NCI-H510A (cell line): ENCODE measurements at places on chromosomes 11 and 22.

GRCh38 chr11:36222831-36223635 is 66.2 kb downstream of the COMMD9 start:
- DNase-seq: no peak

DNA sequence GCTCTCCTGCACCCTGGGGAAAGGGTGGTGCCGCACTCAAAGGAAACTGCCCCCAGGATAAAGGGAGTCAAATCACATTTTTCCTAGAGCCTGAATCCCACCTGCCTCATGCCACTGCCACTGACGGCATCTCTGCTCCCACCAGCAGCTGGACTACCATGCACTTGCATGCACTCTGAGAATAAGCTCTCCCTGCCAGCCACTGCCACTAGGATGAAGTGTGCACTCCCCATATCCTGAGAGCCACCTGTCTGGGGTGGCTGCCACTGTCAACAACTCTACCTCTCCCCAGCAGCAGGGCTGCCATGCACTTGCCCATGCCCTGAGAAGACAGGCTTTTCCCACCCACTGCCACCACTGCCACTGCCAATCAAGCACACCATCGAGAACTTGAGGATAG is 31.6 kb downstream of the MRGPRX4 start:
- DNase-seq: no peak

DNA sequence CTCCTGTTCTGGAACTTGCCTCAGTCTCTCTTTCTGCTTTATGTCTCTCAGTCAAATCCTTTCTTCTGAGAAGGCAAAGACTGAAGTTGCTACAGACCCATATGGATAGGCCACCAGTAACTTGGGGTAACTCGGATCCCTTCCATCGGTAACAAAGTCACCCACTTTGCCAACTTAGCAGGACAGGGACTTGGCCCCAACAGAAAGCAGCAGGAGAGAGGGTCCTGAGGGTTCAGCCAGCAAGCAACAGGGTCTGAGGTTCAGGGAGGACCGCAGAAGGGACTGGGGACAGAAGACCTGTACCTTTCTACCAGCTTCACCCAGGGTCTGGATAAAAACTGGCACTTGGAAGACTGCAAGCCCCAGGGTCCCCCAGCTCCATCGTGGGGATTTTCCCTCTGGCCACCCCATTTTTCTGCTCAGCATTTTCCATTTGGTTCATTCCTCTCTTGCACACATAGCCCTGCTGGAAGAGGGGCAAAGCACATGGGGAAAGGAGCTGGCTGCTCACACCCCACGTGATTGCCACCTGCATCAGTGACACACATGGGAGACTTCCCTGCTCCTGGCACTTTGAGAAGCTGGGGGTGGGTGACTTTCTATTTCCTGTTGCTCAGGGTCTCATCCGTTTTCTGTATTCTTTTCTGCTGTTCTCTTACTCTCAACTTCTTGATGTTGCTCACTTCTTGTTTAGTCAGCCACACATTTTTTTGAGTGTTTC is 34.6 kb upstream of the GNAZ start:
- no peak for DNase-seq

DNA sequence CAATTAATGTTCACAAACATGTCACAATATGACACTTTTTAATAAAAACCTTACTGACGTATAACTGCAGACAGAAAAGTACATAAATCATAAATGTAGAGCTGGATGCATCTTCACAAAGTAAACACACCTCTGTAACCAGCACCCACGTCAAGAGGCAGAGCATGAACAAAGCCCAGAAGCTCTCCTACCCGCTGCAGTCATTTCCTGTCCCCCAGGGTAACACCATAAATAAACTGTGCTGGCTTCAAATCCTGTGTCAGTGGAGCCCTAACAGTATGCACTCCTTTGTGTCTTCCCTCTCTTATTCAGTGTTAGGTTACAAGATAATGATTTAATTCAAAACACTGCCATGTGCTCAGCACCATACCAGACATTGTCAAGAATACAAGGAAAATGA is 5.7 kb downstream of the SYT13 start:
- no peak for DNase-seq

DNA sequence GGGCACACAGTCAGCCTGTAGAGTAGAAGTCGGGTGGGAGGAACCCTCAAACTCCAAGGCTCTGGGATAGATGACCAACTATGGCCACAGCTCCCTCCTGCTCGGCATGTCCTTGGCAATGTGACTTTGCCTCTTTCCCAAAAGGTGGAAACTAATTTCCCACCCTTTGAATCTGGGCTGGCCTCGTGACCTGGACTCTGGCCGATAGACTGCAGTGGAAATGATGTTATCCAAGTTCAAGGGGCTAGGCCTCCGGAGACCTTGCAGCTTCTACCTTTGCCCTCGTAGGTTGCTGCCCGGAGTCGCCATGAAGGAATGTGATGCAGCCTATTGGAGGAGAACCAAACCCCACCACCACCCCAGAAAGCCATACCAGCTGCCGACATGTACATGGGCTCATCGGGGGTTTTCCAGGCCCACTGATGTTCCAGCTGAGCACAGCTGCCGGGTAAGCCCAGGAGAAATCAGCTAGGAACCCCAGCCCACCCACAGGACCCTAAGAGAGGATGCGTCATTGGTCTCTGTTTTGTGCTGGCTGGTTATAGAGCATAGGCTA is 30.4 kb downstream of the KCNJ4 start:
- DNase-seq: no peak

DNA sequence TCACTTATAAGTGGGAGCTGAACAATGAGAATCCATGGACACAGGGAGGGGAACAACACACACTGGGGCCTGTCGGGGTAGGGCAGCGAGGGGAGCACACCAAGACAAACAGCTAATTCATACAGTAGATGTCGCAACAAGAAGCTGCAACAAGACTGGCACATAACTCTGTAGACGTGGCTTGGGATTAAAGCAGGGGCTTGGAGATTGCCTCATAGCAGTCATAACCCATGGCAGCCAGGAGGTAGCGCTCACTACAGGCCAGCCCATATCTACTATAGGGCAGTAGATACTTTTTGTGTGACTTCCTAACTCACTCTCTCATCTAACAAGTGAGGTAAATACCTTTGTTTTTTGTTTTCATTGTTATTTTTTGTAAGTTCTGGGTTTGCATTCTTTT is 1.7 kb upstream of the OR9G4 start:
- no peak for DNase-seq

- no peak for DNase-seq
These were observed 4.4 kb upstream of the PYGM start for GRCh38 chr11:64764040-64764611.

GRCh38 chr11:47886096-47886495 is 37.9 kb upstream of the NUP160 start:
- DNase-seq: no peak

GRCh38 chr22:20517422-20517821 is 10.0 kb downstream of the MED15 start:
- no peak for DNase-seq

DNA sequence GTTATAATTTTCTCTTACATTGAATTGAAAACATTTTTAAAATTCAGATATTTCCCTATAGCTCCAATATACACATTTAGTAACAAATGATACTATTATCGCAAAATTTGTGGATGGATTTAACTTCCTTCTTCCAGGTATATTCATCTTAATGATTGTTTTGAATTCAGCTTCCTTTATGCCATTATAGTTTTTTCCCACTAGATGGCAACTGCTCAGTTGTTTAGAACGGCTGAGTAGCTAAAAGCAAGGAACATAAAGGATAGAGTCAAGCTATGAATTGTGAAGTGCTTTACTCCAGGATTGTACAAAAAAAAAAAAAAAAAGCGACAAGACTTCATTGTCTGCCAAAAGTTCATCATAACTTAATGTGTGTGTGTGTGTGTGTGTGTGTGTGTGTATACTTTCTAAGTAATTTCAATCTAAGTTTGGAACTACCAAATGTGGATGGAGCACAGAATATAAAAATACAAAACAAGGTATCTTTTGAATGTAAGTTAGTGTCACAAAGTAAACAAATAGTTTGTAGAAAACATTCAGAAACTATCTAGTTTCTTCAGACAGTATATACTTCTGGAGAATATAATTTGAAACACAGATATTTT is 846.4 kb downstream of the DLG2 start:
- no peak for DNase-seq

GRCh38 chr11:95790123-95790932 is at the start of gene CEP57:
CEP57 (plus strand) TSS chr11:95790498; CDS start chr11:95790699, 201 bp downstream.
- peak; percentile 88 for DNase-seq

GRCh38 chr11:38274031-38274430 is 1676.0 kb upstream of the RAG2 start:
- DNase-seq: no peak

DNA sequence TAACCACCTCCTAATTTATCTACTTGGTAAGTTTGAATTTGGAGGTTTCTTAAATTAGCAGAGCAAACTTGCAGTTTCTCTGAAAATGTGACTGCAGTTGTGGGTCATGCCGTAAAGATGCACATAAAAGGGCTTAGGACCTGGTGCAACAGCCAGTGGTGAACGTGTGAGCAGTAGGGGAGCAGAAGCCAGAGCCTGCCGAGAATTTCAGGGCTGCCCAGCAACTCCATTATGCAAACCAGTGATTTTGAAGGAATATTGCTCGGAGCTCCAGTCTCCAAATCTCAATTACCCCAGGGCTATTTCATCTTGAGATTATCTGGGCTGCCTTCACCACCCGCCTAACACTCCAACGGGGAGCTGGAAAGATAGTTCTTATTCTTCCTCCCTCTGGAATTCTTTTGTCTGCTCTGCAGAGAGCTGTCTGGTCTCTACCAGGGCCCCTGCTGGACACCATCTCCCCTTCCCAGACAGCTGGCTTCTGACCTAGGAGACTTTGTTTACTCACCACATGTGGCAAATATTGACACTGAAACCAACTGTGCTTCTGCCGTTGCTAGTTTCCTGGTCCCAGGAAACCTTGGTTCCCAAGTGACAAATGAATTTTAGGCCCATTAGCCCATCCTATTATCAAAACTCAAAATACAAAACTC is 93.9 kb downstream of the DSCAML1 start:
- peak; percentile 70 for DNase-seq

- DNase-seq: no peak
These were observed 6.4 kb upstream of the TENM4 start for GRCh38 chr11:79447038-79447786.

GRCh38 chr11:121257976-121258375 is 34.6 kb upstream of the SC5D start:
- DNase-seq: no peak

DNA sequence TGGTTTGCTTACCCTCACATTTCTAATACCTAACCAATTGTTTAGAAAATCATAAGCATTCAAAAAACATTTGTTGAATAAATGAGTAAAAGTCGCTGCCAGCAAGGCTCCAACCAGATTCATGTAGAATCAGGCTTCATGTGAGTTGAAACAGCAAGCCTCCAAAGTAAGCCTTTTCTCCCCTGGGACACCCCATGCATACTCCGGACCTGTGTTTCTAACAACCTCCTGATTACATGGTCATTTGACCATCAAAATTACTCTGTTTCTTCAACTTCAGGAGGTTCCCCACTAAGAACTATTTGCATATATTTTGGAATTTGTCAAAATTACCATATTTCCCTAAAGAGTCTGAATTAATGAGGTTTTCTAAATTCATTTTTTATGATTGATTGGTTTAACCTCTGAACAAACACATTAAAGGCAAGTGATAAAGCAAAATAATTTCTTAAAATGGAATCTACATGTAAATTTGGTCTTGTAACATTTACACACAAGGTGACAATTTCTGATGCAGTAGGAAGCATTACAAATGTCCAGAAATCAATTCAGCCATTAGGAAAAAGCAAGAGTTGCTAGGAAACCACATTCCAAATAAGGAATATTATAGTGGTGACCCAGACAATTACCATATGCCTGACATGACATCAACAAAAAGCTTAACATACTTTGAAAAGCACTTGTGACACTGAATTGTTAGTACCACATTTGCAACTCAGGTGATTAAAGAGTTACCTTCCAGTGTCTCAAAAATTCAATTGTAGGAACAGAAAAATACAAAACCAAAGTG is 252.6 kb downstream of the GUCY1A2 start:
- no peak for DNase-seq

- DNase-seq: no peak
These were observed 565 bp downstream of the NUCB2 start for GRCh38 chr11:17277024-17277584.

DNA sequence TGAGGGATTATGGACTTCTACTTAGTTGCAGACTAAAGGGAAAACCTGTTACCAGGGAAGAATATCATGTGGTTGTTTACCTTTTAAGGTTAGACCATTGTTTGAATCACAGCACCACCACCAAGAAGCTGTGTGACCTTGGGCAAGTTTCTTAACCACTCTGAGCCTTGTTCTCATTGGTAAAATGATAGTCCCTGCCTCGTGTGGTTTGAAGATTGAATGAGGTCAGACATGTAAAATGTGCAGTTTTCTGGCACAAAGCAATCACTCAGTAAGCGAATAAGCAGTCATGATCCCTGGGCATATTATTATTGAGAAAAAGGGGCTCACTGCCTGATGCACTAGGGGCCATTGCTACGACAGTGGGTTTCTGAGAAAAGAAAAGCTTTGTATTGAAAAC is 28.3 kb downstream of the MOV10L1 start:
- DNase-seq: no peak

- DNase-seq: no peak
These were observed 14.8 kb downstream of the B3GNT6 start for GRCh38 chr11:77049026-77049425.

DNA sequence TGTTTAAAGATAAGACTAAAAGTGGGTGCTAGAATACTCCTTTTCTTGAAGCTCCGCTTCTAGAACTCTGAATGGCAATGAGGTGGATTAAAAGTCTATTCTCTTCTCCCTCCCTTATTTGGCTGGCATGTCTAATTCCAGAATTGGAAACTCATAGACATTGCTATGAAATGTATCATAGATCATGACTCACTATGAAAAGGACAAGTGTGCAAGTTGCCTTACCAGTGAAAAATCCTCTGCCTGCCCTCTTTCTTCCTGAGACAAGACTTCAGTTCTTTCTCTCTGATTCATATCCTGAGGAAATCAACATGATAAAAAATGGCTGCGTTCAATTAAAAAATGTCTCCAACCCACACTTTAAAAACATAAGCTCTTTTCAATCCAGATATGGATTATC is 73.2 kb upstream of the BLID start:
- DNase-seq: no peak

DNA sequence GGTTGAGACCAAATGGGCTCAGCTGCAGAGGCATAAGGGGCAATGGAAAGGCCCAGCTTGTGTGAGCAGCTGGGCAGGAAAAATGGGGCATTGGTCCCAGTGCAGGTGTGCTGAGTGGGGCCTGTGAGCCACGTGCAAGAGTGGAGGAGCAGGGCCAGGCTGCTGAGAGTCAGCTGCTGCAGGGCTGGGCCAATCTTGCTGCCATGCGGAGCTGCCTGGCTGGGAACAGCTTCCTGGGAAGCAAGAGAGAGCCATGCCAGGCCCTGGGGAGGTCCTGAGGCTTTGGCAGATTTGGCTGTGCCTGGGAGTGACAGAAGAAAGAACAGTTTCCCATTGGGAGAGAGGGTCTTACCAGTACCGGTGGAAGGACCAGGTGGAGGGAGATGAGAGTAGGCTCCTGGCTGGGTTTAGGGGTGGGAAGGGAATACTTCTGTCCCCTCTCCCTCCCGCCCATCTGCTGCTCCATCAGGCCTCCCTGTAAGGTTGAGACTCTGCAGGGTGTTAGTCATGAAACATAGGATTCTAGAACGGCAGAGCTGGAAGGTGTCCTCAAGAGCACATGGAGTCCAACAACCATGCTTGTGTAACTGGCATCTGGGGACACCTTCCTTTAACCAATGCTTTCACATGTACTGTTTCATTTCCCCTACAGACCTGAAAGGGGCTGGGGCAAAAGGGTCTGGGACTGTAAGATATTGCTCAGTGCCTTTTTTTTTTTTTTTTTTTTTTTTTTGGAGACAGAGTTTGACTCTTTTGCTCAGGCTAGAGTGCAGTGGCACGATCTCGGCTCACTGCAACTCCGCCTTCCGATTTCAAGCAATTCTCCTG is 10.4 kb downstream of the SEPTIN3 start:
- no peak for DNase-seq

- DNase-seq: no peak
These were observed 143.4 kb downstream of the MAML2 start for GRCh38 chr11:96199563-96200025.
